Breast epithelium (tissue), 4 donors: ENCODE measurements at places on chromosomes 2 and 18. TPM values are rescaled to one million over a fixed set of nuclear protein-coding genes. Genes with fewer than 3 reads are reported as not detected.

The TGFA gene
- 4.9 TPM for total RNA-seq

The ODC1 gene
- total RNA-seq, result 39.8 TPM

The ARID5A gene
- 132 TPM for total RNA-seq

GRCh38 chr18:50080316-50080715 lies 114.6 kb downstream of the MYO5B start:
- DNase-seq, result no peak
- H3K36me3 ChIP-seq, result no peaks in the 10 kb centered on the region
- no peaks in the 10 kb centered on the region for H3K27me3 ChIP-seq
- no peak overlapping the region for H3K4me3 ChIP-seq
- no peaks in the 10 kb centered on the region for H3K4me1 ChIP-seq

The MATN3 gene
- 2.9 TPM for total RNA-seq

The EIF2AK2 gene
- 22.3 TPM for total RNA-seq

GRCh38 chr18:50038448-50038847 lies 156.5 kb downstream of the MYO5B start:
- no peak for DNase-seq
- H3K4me3 ChIP-seq, result no peak overlapping the region
- no peaks in the 10 kb centered on the region for H3K4me1 ChIP-seq
- H3K27me3 ChIP-seq, result no peaks in the 10 kb centered on the region
- no peaks in the 10 kb centered on the region for H3K36me3 ChIP-seq

- H3K4me3 ChIP-seq, result no peak overlapping the region
- H3K36me3 ChIP-seq, result no peaks in the 10 kb centered on the region
- H3K27ac ChIP-seq, result no peak overlapping the region
- no peak for DNase-seq
- no peaks in the 10 kb centered on the region for H3K27me3 ChIP-seq
Measured at GRCh38 chr18:13175266-13175665, 43.3 kb upstream of the LDLRAD4 start.

The REG3G gene
- not detected for total RNA-seq

DNA sequence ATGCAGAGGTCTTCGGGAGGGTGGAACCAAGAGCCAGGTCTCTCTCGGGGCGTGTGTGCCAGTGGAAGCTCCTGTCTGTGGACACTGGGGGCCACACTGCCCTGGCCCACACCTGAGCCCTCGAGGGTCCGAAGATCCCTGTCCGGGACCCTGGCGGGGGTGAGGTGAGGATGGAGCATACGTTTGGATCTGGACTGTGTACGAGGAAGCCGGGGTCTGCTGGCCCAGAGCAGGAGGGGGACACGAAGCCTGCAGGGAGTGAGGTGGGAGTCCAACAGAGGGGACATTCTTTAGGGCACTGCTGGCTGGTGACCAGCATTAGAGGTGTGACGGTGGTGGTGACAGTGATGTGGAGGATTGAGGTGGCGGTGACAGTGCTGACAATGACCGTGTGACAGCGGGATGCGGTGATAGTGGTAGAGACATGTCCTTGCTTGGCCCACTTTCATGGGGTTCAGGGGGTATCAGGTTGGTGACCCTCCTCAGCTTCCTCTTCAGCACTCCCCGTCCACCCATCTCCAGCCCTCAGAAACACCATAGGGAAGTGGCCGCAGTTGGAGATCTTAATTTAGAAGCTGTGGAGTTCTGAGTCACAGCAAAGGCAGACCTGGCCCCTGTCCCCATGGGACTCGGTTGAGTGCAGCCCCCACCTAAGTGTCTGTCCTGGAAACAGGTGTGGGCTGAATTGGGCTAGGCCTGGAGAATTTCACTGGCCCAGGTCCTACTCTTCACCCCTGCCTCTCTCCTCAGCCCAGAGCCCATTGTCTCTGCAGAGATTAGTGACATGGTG lies 252.0 kb downstream of the DYSF start:
- no peaks in the 10 kb centered on the region for H3K27me3 ChIP-seq
- H3K27ac ChIP-seq, result no peak overlapping the region

DNA sequence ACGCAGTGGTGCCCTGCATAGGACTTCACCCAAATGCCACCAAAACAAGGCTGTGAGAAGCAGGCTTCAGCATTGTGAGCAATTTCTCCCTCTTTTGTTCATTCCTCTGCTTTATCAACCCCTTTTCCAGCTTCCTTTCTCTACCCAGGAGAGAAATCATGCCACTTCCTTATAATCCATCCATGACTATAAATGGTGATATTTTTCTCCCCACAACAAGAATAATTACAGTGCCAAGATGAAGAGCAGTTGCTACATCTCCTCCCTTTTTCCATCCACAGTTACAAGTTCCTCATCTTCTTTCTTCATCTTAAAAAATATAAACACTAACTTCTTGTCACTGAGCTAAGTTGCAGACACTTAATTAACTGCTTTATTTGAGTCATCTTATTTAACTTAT lies 167.2 kb downstream of the ANTXR1 start:
- H3K36me3 ChIP-seq, result no peaks in the 10 kb centered on the region
- H3K4me1 ChIP-seq, result no peaks in the 10 kb centered on the region
- H3K27me3 ChIP-seq, result no peaks in the 10 kb centered on the region
- DNase-seq, result no peak
- H3K27ac ChIP-seq, result peak overlapping the region; percentile 44
- H3K4me3 ChIP-seq, result no peak overlapping the region

GRCh38 chr2:158102446-158102845 lies 770 bp downstream of the UPP2 start:
- H3K4me3 ChIP-seq, result no peak overlapping the region
- H3K36me3 ChIP-seq, result no peaks in the 10 kb centered on the region
- no peaks in the 10 kb centered on the region for H3K4me1 ChIP-seq
- no peaks in the 10 kb centered on the region for H3K27me3 ChIP-seq
- no peak for DNase-seq

- peak overlapping the region; percentile 79 for H3K27ac ChIP-seq
- no peaks in the 10 kb centered on the region for H3K27me3 ChIP-seq
- H3K4me1 ChIP-seq, result peaks cover 7% of the 10 kb centered on the region
- H3K36me3 ChIP-seq, result no peaks in the 10 kb centered on the region
- no peak overlapping the region for H3K4me3 ChIP-seq
- peak; percentile 16 for DNase-seq
Measured at GRCh38 chr2:233414273-233414654, 60.0 kb downstream of the DGKD start.

The IL1F10 gene
- total RNA-seq, result not detected

- no peak overlapping the region for H3K27ac ChIP-seq
- no peaks in the 10 kb centered on the region for H3K4me1 ChIP-seq
- no peaks in the 10 kb centered on the region for H3K36me3 ChIP-seq
- no peaks in the 10 kb centered on the region for H3K27me3 ChIP-seq
- no peak overlapping the region for H3K4me3 ChIP-seq
Measured at GRCh38 chr2:75428060-75428459, 132.7 kb downstream of the EVA1A start.

DNA sequence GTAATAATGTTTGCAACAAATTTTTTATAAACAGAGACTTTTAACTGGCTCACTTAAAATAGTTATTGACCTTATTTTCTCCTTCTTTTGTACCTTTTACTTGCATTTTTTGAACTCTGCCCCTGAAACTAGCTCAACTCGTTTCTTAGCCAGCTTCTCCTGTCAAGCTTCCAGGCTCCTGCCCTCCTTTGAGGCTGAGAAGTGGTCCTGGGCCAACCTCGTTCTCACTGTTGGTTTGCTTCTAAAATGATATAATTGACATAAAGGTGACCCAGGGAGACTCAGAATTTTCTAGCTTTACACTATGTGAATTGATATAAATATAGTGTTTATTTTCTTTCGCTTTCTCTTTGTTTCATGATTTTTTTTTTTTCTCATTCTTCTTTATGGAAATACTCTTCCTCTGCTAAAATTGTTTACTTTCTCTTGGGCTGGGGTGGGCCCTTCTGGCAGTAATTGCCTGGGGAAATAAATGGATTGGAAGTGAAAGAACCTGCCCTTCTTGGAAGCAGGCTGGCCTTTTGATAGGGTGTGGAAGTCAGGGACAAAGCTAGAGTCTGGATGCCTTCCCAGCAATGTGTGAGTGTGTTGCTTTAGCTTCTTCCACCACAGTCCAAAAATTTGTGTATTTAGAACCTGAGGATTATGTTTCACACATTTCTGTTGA lies 30.7 kb downstream of the GPD2 start:
- no peaks in the 10 kb centered on the region for H3K27me3 ChIP-seq
- DNase-seq, result no peak
- peak overlapping the region; percentile 79 for H3K27ac ChIP-seq
- H3K4me3 ChIP-seq, result peak overlapping the region; percentile 20
- no peaks in the 10 kb centered on the region for H3K36me3 ChIP-seq

DNA sequence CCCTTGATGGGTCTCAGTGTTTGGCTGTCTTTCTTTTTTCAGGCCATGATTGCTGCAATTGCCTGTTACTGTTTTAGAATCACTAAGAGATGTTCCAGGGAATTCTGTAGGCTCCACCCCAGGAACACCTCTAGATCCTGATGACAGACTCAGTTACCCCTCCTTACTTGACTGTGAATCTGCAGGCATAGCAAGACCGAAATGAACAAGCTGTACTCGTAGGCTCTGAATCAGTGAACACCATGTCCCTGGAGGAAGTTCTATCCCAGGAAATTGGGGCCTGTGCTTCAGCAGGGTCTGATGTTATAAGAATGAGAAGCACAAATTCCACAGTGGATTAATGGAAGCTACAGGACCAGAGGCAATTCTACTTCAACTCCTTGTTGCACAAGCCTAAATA lies 148.6 kb downstream of the COPS8 start:
- no peak overlapping the region for H3K4me3 ChIP-seq
- H3K27me3 ChIP-seq, result no peaks in the 10 kb centered on the region
- no peaks in the 10 kb centered on the region for H3K4me1 ChIP-seq

The CFAP221 gene
- total RNA-seq, result not detected

GRCh38 chr2:28726177-28726576 lies 25.5 kb upstream of the PPP1CB start:
- no peak overlapping the region for H3K4me3 ChIP-seq
- H3K4me1 ChIP-seq, result no peaks in the 10 kb centered on the region
- no peaks in the 10 kb centered on the region for H3K27me3 ChIP-seq

The SNTG2 gene
- total RNA-seq, result 7.4 TPM

The EFR3B gene
- 0.98 TPM for total RNA-seq

DNA sequence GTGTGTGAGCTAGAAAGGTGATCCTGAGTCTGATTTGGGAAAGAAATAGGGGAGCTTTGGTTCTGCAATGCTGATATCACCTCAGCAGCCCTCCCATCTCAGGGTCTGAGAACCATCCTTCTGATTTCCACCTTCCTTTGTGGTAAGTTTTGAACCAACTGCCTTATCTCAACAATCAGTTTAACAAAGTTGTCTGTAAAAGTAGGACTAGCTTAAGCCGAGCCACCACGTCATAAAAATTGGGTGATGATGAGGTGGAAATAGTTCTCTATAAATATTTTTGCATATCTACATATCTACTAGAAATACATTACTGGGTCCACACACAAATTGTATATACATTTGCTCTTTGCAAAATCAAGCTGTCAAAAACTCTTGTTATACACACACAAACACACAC lies 1.1 kb downstream of the SULT1C4 start:
- no peaks in the 10 kb centered on the region for H3K4me1 ChIP-seq
- H3K27ac ChIP-seq, result peak overlapping the region; percentile 22
- H3K27me3 ChIP-seq, result no peaks in the 10 kb centered on the region
- H3K4me3 ChIP-seq, result peak overlapping the region; percentile 50
- no peak for DNase-seq

GRCh38 chr18:47953471-47953931 lies 23.0 kb upstream of the SMAD2 start:
- no peak for DNase-seq
- no peak overlapping the region for H3K4me3 ChIP-seq
- H3K36me3 ChIP-seq, result no peaks in the 10 kb centered on the region
- H3K27ac ChIP-seq, result no peak overlapping the region
- no peaks in the 10 kb centered on the region for H3K27me3 ChIP-seq
- no peaks in the 10 kb centered on the region for H3K4me1 ChIP-seq

The TRIM54 gene
- 0.15 TPM for total RNA-seq

The ABCG8 gene
- total RNA-seq, result not detected

GRCh38 chr2:38528008-38528442 lies 74.7 kb downstream of the HNRNPLL start:
- H3K27ac ChIP-seq, result peak overlapping the region; percentile 74
- DNase-seq, result no peak
- no peaks in the 10 kb centered on the region for H3K4me1 ChIP-seq
- no peaks in the 10 kb centered on the region for H3K36me3 ChIP-seq

- DNase-seq, result no peak
- H3K4me1 ChIP-seq, result no peaks in the 10 kb centered on the region
- H3K27me3 ChIP-seq, result no peaks in the 10 kb centered on the region
- no peaks in the 10 kb centered on the region for H3K36me3 ChIP-seq
Measured at GRCh38 chr18:55833543-55833942, 245.6 kb upstream of the TCF4 start.

The SERPINB11 gene
- total RNA-seq, result not detected

- no peak overlapping the region for H3K4me3 ChIP-seq
- H3K27ac ChIP-seq, result no peak overlapping the region
- no peak for DNase-seq
- no peaks in the 10 kb centered on the region for H3K27me3 ChIP-seq
- no peaks in the 10 kb centered on the region for H3K4me1 ChIP-seq
- H3K36me3 ChIP-seq, result no peaks in the 10 kb centered on the region
Measured at GRCh38 chr2:38905251-38905650, 15.6 kb downstream of the ARHGEF33 start.

The CROCC2 gene
- not detected for total RNA-seq

The EVX2 gene
- total RNA-seq, result not detected

DNA sequence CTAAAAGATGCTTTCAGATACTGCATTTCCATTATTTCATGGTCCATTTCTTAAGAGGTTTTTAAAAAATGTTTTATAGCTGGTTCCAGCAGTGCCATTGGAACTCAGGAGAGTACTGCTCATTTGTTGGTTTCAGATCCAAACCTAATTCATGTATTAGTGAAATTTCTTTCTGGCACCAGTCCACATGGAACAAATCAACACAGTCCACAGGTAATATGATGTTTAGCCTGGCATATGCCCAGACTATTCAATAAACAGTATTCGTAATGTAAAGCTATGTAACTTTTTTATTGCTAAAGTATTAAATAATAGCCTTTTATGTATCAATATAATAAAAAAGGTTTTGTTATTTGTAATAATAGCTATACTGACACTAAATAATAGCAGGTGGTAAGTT lies 134.5 kb downstream of the BIRC6 start:
- no peak overlapping the region for H3K27ac ChIP-seq
- H3K4me1 ChIP-seq, result no peaks in the 10 kb centered on the region
- H3K36me3 ChIP-seq, result no peaks in the 10 kb centered on the region
- DNase-seq, result no peak

- H3K4me1 ChIP-seq, result no peaks in the 10 kb centered on the region
- no peaks in the 10 kb centered on the region for H3K27me3 ChIP-seq
- no peak overlapping the region for H3K4me3 ChIP-seq
- no peak for DNase-seq
- H3K36me3 ChIP-seq, result no peaks in the 10 kb centered on the region
- no peak overlapping the region for H3K27ac ChIP-seq
Measured at GRCh38 chr2:25528173-25528572, 145.2 kb downstream of the DTNB start.

The RGPD8 gene
- 30.4 TPM for total RNA-seq

The CYBRD1 gene
- 396 TPM for total RNA-seq

The CNTNAP5 gene
- not detected for total RNA-seq

The WIPF1 gene
- total RNA-seq, result 43.2 TPM

DNA sequence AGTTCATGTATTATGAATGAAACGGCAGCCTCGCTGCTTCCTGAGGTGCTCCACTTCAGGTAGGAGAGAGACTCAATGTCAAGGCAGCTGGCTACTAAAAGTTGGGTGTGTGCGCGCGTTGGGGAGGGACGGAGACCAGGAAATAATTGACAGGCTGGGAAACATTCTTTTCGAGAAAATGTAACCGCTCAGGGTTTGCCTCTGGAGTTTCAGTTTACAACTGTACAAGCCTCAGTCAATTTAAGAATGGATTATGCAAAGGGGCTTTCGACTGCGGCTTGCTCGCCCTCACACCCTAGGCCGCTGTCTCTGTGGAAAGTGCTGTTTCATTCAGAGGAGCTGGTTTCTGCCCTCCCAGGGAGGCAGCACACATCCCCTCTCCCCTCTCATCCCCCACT lies 4.4 kb upstream of the SPRED2 start:
- H3K4me3 ChIP-seq, result peak overlapping the region; percentile 66
- no peaks in the 10 kb centered on the region for H3K27me3 ChIP-seq
- H3K36me3 ChIP-seq, result no peaks in the 10 kb centered on the region
